ENCODE measurements at places on chromosomes 3 and 15.

- DNase-seq: no peak
Measured at GRCh38 chr15:92463826-92464225, 70.1 kb downstream of the ST8SIA2 start.

DNA sequence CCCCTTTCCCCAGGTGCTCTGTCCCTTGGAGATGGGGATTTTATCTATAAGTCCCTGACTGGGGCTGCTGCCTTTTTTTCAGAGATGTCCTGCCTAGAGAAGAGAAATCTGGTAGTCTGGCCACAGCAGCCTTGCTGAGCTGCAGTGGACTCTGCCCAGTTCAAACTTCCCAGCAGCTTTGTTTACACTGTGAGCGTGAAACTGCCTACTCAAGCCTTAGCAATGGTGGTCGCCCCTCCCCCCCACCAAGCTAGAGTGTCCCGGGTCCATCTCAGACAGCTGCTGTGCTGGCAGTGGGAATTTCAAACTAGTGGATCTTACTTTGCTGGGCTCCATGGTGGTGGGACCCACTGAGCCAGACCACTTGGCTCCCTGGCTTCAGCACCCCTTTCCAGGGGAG is 38.9 kb downstream of the TMEM266 start:
- DNase-seq: no peak

DNA sequence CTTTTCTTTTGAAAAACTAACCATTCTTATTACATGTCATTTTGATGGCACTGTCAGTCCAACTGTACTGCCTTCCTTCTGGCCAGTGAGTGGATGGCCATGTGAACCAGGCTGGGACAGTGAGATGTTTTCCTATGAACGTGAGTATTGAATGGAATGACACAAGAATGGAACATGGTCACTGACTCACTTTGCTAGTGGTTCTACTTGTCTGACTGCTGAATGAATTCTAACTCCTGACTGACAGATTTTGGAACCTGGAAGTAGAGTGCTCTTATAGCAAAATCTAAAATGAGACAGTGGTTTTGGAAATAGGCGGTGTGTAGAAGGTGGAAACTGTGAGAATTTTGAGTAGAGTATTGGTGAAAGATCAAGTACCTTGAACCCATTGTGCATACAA is 606.9 kb upstream of the KCNMB2 start:
- no peak for DNase-seq

DNA sequence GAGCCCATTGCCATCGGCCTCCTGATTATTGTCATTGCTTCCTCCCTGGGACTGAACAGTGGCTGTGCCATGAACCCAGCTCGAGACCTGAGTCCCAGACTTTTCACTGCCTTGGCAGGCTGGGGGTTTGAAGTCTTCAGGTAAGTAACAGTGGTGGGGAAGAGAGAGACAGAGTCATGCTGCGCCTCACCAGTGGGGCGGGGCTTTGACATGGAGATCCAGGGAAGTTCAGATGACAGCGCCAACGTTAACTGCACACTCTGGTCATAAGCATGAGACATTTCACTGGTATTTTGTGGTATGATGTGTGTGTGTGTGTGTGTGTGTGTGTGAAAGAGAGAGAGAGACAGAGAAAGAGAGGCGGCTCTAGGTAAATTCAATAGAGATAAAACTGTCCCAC is 41.0 kb downstream of the AQP9 start:
- no peak for DNase-seq

- no peak for DNase-seq
Measured at GRCh38 chr15:72964542-72964941, 87.7 kb upstream of the NEO1 start.

GRCh38 chr3:42507761-42508335 is 5.4 kb downstream of the VIPR1 start:
- no peak for DNase-seq

GRCh38 chr3:23580096-23580713 is 225.6 kb upstream of the UBE2E1 start:
- no peak for DNase-seq

DNA sequence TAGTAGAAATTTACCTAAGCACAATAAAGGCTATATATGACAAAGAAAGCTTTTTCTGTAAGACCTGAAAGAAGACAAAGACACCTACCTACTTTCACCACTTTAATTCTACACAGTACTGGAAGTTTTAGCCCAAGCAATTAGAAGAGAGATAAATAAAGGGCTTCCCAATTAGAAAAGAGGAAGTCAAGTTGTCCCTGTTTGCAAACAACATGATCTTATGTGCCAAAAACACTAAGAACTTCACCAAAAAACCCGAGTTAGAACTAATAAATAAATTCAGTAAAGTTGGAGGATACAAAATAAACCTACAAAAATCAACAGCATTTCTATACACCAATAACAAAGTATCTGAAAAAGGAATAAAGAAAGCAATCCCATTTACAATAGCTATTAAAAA is 190.9 kb downstream of the NR2F2 start:
- no peak for DNase-seq

GRCh38 chr15:89117790-89118189 is 29.5 kb downstream of the ABHD2 start:
- no peak for DNase-seq

DNA sequence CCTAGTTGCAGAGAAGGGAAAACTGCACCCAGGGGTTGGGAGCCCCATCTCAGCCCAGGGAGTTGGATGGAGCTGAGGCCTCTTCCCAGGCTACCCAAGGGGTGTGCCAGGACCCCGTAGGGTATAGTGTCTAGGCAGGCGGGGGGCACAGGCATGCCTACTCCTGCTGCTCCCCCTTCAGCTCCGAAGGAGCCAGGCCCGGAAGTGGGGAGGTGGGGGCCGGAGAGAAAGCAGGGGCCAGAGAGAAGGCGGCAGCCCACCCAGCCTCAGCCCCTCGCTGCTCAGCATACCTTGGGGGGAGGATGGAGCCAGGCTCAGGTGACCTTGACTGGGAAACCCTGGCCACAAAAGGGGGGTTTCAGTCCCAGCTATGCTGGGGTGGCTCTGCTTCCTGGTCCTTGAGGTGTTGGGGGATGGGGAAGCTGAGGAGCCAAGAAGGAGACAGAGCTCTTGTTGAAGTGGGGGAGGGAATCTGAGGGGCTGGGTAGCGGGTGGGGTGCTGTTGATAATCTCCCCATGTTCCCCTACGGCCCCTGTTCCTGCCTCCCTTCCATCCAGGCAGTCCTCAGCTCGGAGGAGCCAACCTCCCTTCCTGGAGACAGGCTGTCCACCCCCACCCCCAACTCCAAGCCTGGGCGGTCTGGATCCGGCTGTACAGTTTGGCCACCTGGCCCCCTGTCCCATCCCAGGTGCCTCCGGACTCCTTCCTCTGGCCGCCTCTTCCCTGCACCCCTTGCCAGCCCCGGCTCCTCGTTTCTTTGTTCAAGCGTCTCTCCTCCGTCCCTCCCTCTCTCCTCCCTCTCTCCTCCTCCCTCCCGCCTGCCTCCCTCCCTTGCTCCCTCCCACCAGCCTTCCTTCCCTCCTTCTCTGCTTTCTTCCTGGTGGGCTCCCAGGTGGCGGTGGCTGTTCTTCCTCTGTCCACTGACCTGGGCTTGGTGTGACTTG is 1.7 kb downstream of the SEMA3F start:
- DNase-seq: no peak

GRCh38 chr3:105417525-105418289 is 51.0 kb downstream of the ALCAM start:
- no peak for DNase-seq

- DNase-seq: no peak
Measured at GRCh38 chr15:27937851-27938250, 161.3 kb downstream of the OCA2 start.

DNA sequence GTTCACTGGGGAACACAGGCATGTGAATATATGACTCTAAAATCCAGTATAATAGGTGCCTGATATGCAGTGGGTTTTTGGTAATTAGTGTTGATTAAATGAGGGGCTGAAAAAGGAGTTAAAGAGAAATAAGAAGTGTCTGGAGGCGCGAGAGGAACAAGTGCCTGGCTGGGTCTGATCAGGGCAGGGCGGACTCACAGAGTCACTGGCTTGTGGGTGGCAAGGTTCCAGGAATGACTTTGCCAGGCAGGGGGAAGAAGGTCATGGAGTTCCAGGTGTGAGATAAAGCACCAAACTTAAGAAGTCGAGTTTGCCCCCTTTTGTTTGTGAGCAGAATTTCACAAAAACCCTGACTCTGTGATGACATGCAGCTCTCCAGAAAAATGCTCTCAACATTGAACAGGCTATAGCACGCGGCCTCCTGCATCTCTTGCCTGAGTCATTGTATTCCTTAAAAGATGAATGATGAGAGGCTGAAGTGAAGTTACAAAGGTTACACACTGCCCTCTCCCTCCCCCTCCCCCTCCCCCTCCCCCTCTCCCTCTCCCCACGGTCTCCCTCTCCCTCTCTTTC is 63.0 kb upstream of the LMCD1 start:
- no peak for DNase-seq

- DNase-seq: no peak
Measured at GRCh38 chr3:27589795-27590194, 105.6 kb upstream of the SLC4A7 start.

GRCh38 chr3:10411598-10412332 is 90.9 kb upstream of the SEC13 start:
- no peak for DNase-seq

- DNase-seq: no peak
Measured at GRCh38 chr15:48370460-48370859, 39.2 kb downstream of the DUT start.

DNA sequence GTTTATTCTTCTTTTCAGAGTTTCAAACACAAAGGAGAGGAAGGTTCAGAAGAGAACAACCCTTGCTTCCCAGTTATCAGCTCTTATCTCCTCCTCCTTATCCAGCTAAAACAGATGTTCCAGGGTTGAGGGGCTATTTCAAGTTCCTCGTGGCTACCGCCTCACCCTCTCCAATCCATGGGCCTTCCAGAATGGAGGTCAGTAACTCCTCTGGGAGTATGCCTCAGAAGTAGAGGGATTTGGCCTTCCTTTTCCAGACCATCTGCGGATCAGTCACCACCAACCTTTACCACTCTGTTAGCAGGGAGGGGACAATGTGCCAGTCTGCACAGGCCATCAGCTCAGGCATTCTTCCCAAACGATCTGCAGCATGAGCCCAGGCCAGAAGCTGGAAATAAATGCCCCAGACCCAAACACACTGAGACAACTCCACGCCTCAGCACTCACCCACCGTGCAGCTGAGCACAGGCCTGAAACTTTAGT is 14.8 kb downstream of the HTR3C start:
- no peak for DNase-seq

GRCh38 chr3:134487406-134487805 is 1.5 kb downstream of the CEP63 start:
- no peak for DNase-seq

- DNase-seq: no peak
Measured at GRCh38 chr3:4492208-4493013, 737 bp upstream of the ITPR1 start.

GRCh38 chr3:122066331-122067213 is 11.4 kb downstream of the CD86 start:
- DNase-seq: no peak

GRCh38 chr3:15023249-15023648 is 41.9 kb downstream of the MRPS25 start:
- DNase-seq: no peak

GRCh38 chr3:47950453-47951169 is 65.6 kb downstream of the MAP4 start:
- DNase-seq: no peak

DNA sequence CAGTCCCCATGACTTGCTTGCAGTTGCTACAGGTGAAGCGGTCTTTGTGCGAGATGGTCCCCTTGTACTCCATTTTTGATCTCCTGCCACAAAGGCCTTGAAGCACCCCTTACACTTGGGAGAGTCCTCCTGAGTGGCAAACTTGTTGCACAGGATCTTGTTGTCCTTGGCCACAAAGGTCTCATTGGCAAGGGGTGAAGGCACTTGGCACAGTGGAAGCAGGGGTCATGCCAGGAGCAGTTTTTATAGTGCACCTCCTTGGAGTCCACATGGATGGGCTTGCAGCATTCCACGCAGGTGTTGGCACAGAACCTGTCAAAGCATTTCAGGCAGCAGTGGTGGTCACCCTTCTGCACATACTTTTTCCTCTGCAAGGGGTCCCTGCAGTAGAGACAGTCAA is 20.3 kb upstream of the SEC62 start:
- DNase-seq: no peak

DNA sequence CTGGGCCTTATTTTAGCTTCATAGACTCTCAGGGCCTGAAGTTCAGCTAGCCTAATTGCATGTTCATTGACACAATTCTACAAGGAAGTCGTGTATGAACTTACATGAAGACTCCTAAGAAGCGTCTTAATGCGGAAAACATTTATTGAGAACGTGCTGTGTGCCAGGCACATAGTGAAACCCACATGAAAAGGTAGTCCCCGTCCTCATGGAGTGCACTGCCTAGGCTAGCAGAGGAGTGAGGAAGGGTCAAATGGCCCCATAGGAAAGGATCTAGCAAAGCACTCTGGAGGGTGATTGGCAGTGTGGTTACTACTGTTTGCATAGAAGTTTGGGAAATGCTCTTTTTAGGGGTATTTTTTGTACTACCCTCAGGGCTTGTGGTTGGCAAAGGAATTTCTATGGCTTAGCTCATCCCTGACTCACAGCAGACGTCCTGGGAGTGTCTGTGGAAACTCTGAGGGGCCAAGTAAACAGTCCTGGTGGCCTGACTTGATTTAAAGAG is 854 bp upstream of the NPTN start:
- DNase-seq: no peak

- no peak for DNase-seq
Measured at GRCh38 chr15:66646308-66646707, 55.7 kb upstream of the SMAD6 start.

DNA sequence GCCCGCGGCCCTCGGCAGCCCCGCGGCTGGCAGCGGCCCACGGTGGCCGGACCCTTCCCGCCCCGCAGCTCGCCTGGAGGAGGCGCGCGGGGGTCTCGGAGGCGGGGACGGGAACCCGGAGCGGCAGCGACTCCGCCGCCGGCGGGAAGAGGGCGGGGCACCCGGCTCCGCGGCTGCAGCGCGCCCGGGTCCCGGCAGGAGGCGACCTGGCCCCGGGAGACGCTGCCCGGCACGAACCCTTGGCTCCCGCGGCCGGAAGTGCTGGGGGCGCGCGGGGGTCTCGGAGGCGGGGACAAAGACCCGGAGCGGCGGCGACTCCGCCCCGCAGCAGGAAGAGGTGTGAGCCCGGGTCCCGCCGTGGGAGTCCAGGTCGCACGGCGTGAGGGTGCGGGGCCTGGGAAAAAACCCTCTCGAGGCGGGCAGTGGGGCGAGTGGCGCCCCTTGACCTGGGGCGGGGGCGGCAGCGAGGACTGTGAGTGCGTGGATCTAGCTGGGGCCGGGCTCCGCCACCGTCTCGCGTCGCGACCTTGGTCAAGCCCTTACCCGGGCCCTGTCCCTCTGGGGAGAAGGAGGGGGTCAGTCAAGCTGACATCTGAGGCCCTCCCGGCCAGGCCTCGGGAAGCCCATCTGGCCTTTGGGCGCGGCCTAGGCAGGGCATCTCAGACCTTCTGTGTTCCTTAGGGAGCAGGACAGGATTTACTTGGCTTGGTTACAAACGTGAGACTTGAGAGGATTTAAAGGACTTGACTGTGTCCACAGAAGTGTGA is at the start of gene CIB2:
CIB2 (minus strand) TSS at position 151 of the 767 bp plus-strand sequence. CDS start 230 bp downstream, outside the sequence.
- peak; percentile 44 for DNase-seq

Data from stimulated activated CD8-positive, alpha-beta memory T cell treated with anti-CD3 and anti-CD28 coated beads, Interleukin-7, amount 100 ng/mL, for 24 hours (primary cell).